ENCODE measurements at places on chromosomes 11 and 22.
A peak's percentile ranks its signal among the peaks of the same experiment; 100 is the strongest.

GRCh38 chr11:1368216-1368615 lies 21.5 kb upstream of the BRSK2 start:
- no peak for DNase-seq

GRCh38 chr11:117705866-117706265 lies 91.2 kb downstream of the DSCAML1 start:
- no peak for DNase-seq

DNA sequence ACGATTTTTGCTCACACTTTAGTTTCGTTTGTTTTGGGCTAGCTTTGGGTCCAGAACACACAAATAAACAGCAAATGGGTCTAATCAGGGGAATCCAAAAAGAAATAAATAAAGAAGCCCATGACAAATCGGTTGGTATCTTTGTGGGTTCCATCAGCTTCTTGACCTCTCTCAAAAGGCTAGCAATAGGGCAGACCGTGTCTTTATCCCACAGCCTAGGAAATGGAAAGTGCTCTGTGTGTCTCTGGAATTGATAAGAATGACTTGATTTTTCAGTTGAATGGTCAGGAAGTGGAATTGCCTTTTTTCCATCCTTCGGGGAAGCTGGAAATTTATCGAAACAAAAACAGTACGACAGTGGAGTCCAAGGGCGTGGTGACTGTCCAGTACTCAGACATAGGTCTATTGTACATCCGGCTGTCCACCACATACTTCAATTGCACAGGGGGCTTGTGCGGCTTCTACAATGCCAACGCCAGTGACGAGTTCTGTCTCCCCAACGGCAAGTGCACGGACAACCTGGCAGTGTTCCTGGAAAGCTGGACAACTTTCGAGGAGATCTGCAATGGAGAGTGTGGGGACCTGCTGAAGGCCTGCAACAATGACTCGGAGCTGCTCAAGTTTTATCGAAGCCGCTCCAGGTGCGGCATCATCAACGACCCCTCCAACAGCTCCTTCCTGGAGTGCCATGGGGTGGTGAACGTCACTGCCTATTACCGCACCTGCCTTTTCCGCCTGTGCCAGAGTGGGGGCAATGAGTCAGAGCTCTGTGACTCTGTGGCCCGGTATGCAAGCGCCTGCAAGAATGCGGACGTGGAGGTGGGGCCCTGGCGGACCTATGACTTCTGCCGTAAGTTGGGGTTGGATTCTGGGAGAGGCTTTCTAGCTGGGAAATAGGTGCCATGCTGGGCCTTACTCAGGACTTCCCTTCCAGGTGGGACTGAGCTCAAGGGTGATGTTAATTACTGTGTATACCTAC lies 28.6 kb downstream of the TECTA start:
- no peak for DNase-seq

DNA sequence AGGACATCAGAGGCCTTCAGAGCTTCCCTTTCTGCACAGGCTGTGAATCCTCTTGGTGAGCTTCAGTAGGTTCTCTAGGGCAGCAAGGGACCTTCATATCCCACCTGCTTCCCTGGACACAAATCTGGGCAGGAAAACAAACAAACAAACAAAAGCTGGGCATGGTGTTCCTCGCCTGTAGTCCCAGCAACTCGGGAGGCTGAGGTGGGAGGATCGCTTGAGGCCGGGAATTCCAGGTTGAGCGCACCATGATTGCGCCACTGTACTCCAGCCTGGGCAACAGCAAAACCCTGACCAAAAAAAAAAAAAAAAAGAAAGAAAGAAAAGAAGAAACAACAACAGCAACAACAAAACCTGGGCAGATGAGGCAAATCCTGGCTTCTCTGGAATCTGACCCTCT lies 92.9 kb downstream of the CEP164 start:
- no peak for DNase-seq

- DNase-seq = no peak
Measured at GRCh38 chr11:119423509-119424254, 710 bp upstream of the THY1 start.

- DNase-seq = no peak
Measured at GRCh38 chr22:35450824-35451569, 51.1 kb downstream of the MCM5 start.

GRCh38 chr22:34973926-34974325 lies 92.0 kb upstream of the ISX start:
- DNase-seq = no peak

DNA sequence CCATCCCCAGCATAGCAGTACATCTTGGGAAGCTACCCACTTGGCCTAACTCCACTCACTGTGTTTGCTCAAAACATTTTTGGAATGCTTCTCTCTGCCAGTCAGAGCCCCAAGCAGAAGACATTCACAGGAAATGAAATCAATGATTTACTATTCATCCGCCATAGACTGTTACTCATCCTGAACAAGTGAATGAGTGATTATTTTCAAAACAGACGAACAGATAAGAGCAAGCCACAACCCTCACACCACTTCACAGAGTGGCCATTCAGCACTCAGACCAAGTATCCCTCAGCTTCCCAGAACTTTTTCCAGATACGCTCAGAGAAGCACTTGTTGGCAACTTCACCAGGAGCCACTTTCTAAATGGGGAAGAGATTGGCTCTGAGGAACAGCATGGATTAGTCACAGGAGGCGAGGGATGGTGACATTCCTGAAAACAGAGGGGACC lies 13.0 kb upstream of the UBASH3B start:
- DNase-seq = no peak

DNA sequence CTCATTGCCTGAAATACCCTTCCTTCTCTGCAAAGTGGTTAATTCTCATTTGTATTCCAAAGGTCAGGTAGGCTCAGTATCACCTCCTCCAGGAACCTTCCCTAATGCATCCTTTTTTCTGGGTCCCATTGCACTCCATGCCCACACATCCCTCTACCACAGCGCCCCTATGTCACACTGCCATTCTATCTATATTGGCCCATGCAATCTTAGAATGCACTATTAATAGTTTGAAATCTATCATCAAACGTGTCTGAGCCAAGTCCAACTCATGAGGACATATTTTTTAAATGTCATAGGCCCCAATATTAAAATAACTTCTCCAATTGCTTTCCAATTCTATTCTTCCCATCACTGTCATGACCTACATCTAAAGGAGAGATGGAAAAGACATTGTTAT lies 495.1 kb downstream of the SOX6 start:
- no peak for DNase-seq

GRCh38 chr11:128157423-128158298 lies 429.7 kb downstream of the ETS1 start:
- peak; percentile 67 for DNase-seq

GRCh38 chr11:122099374-122100036 lies 16.5 kb downstream of the BLID start:
- no peak for DNase-seq

DNA sequence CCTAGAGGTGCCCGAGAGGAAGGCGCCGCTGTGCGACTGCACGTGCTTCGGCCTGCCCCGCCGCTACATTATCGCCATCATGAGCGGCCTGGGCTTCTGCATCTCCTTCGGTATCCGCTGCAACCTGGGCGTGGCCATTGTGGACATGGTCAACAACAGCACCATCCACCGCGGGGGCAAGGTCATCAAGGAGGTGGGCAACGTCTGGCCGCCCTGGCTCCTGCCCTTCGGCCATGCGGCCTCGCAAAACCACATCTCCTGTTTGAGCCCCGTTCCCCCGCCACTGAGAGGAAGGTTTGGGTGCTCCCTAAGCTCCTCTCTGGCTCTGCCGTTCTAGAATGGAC lies 3.4 kb downstream of the SLC17A6 start:
- no peak for DNase-seq
